Left forelimb (tissue), 1 donor: ENCODE measurements at places on chromosomes 5 and 9.

DNA sequence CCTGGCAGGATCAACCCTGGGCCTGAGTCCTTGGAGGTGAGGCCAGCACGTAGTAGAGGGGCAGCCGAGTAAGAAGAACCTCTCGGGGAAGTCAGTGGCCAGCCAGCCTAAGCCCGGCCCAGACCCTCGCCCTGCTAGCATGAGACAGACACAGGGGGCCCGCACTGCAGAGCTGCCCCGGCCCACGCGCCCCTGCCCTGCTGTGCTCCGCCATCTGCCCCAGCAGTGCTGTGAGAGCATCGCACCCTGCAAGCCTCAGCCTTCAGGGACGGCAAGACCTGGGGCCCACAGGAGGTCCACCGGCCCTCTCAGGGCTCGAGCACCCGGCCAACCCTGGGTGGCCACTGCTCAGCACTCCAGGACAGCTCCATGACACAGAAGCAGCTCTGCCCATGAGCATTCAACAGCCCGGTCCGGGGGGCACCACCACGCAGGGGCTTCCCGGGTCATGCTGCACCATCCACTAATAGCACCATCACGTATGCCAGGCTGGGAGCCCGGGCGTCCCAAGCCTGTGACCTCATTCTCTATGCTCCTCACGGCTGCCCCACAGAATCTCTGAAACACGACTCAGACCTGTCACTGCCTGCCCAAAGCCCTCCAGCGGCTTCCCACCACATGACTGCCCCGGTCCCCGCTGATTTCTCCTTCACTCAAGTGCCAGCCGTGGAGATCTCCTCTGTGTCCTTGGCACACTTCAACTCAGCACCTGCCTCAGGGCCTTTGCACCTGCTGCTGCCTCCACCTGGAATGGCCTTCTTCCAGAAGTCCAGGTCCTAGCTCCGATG lies 38.1 kb downstream of the ADAMTS2 start:
- no peak for DNase-seq

- no peak for DNase-seq
These were observed 11.8 kb upstream of the BTNL9 start for GRCh38 chr5:181028032-181028819.

GRCh38 chr9:37602817-37603216 lies 10.4 kb upstream of the TOMM5 start:
- DNase-seq: no peak

DNA sequence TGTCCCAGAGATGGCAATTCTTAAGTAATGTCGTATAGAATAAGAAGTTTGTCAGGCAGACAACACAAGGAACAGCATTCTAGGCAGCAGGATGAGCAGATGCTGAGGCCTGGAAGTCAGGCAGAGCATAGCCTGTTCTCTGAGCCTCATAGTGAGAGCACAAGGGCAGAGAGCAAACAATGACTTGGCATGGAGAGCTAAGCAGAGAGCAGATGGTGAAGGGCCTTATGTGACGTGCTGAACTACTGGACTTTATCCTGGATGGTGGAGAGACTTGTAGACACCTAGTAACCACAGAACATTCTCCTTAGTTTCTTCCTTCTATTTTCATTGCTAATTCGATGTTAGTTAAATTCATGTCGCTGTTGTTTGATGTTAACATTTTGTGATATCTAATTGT lies 60.1 kb downstream of the KCTD16 start:
- DNase-seq: no peak

- DNase-seq: no peak
These were observed 463.7 kb downstream of the TMEM232 start for GRCh38 chr5:110262749-110263148.

- DNase-seq: peak; percentile 67
These were observed 1.8 kb downstream of the PTGER4 start for GRCh38 chr5:40681363-40682153.

GRCh38 chr5:80355686-80356085 lies 35.9 kb downstream of the SPZ1 start:
- DNase-seq: no peak

- no peak for DNase-seq
These were observed 9.9 kb downstream of the ZNF618 start for GRCh38 chr9:113886026-113886369.

DNA sequence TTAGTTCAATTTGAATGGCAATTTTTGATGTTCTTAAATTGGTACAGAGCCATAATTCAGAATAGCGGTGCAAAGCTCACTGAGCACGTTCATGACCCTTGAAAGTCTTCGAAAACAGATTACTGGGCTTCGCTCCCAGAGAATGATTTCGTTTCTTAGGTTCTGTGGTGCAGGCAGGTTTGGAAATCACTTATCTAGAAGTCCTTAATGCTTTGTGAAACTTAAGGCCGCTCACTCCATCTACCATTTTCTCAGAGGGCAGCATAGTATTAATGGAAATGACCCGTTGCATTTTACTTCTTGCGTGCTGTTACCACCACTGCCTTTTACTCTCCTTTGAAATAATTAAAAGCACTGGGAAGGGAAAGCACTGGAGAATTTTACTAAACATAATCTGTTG lies 2.9 kb upstream of the MAT2B start:
- DNase-seq: no peak

DNA sequence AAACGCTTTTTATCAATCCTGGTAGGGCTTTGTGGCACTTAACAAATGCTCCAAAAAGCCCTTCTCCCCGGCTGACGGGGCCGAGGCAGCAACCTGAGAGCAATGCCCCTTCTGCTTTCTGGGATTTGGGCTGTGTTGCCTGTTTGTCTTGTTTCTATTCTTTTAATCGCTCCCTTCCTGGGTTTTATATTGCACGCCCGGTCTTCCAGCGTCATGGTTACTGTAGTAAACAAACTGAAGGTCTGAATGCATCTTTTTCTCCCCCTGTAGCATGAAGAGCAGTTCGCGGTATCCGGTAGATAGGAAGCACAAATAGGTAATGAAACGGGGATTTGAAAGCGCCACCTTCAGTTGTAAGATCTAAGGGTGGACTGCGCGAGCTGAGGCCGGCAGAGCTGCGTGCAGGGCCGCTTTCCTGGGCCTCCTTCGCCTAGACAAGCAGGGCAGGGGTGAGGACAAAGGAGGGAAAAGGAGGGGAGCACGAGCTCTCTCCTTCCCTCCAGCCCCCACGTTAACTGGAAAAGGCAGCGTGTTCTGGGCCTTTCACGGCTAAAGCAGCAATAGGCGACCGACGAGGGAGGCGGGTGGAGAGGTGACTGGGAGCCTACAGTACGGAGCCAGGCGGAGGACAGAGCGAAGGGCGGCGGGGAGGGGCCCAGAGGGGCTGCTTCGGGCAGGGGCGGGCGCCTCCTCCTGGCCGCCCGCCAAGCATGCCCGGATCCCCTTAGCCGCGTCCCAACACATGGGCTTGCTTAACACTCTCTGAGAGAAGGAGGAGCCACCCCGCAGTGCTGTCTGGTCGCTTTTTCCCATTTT lies 49.3 kb upstream of the ZNF366 start:
- DNase-seq: peak; percentile 87

GRCh38 chr9:93185266-93186214 lies 1.6 kb downstream of the WNK2 start:
- DNase-seq: peak; percentile 64

- no peak for DNase-seq
These were observed 14.6 kb upstream of the F2RL1 start for GRCh38 chr5:76804266-76804665.

- no peak for DNase-seq
These were observed 67.8 kb downstream of the NRG2 start for GRCh38 chr5:139975306-139975705.

- DNase-seq: no peak
These were observed 63.9 kb upstream of the VLDLR start for GRCh38 chr9:2557693-2558092.

- DNase-seq: no peak
These were observed 6.1 kb upstream of the OTP start for GRCh38 chr5:77644371-77645157.

DNA sequence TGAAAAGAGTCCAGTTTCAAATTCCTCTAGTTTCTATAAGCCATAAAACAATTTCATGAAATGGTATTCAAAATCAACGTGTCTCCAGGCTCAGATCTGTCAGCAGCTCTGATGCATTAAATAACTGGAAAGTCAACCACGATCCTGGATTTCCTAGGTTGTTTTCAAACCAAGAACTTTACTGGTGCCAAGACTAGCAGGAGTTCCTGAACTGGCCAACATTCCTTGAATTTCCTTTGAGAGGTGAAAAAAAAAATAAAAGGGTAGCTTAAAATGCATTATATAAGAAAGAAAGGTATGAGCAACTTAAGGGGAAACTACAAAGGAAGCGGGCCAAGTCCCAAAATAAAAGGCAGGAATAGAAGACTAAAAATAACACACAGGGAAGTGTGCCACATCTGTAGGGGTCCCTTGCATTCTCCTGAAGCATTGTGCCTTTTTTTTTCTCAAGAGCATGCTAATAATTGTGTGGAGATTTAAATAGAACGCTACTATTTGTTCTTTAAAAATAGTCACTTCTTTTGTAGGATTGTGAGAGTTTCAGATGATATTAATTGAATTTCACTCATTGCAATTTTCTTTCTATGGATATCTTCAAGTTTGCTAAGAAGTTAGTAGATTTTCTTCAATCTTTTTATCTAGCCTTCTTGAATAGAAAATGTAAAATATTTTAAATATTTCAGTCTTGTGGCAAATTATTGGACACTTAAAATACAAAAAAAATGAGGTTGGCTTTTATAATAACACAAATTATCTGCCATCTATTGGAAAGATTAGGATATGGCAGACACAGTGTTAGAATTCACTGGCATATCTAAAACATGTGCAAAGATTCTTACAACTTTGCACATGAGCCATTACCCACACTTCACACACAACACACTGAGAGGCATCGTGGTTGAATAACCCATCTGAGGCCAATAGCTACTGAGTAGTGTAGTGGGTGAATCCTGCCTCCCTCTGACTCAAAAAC lies 15.3 kb downstream of the ESM1 start:
- DNase-seq: no peak

DNA sequence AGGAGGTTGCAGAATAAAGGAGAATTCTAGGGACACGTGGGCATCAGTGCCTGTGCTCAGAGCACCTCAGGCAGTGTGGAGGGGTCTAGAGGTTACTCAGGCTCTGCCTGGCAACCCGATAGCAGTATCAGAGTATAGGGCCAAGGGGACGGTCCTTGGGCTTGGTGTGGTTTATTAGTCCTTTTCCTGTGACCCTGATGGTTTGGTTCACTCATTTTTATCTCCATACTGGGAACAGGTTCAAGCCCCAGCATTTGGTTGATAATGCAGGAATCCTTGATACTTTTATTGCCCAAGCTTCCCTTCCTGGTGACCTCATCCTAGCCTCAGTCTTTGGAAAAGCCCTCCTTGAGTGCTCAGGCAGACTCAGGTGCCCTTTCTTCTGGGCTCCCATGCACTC lies 35.5 kb downstream of the FXN start:
- no peak for DNase-seq

DNA sequence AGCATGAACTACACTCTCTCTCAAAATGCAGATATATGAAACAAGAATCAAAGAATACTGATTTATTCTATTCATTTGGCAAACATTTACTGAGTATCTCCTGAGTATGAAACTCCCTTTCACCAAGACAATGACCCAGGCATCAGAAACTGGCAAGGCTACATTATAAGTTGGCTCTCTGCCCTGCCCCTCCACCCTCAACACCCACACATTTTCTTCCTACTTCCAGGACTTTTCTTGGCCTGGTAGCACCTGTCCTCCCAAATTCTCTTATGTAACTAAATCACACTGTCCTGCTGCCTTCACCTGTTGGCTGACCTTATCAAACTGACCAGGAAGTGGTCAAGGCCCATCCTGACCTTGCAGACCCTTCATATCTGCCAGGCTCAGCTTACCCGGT lies 3.5 kb downstream of the RASEF start:
- DNase-seq: no peak

DNA sequence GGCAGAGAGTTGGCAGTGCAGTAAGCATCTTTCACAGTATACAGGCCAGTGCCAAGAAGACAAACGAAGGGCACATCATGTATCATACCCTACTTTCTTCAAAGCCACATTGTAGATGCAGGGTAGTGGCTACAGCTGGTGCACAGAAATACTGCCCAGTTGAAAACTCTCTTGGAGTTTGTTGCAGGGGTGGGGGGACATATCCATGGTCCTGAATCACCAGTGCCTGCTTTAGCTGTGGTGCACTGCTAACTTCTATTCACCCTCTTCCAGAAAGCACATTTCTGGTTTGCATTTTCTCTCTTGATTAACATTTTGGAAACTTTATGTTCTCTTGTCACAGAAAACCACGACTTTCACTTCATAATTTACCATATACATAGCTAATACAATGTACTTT lies 196.6 kb downstream of the PAPPA start:
- no peak for DNase-seq

GRCh38 chr9:68585034-68585761 lies 44.5 kb upstream of the TMEM252 start:
- DNase-seq: no peak

DNA sequence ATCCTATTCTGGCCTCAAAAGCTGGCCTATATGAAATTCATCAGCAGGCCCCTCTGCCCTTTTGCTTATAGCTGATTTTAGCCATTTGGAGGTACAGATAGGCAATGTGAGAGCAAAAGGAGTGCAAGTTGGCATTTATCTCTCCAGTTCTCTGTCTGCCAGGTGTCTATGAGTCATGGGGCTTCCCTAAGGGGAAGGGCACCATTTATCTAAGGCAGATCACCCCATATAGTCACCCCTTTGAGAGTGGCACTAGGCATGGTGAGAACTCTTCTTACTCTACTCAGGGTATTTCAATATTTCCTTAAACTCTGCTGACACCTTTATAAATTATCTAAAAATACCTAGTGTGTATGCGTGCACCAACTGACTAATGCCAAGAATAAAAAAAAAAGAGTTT lies 314.7 kb upstream of the CDH6 start:
- no peak for DNase-seq

GRCh38 chr5:98258939-98259338 lies 514.5 kb upstream of the RGMB start:
- DNase-seq: no peak

DNA sequence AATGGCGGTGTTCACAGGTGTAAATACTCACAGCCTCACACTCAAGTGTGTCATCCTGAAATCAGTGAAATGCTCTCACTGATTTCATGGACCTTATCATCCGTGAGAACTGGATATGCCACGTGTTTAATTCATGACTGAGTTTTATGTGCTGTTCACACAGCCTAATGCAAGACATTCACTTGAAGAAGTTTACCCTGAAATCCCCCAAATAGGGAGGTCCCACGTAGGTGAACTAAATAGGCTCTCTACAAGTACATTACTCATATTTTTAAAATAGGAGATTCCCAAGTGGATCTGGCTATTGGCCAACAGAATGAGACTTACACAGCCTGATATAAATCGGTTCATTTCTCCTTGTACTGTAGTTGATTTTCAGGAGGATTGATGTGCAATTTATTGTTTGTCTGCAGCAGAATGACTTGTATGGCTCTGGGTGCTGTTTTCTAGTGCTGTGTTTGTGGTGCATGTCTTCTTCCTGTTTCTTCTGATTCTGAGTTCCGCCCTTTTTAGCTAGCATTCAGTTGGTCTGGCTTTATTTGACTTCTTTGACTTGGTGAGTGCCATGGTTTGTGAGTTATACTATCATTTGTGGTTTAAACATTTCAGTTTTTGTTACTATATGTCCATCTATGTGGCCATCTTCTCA lies 25.1 kb downstream of the TRIO start:
- no peak for DNase-seq
